Urothelium cell line (cell line): ENCODE measurements at places on chromosomes 13 and 19.

- no peak for DNase-seq
Measured at GRCh38 chr13:20301403-20302071, 69.4 kb upstream of the GJB6 start.

GRCh38 chr13:64529874-64530485 is 2700.2 kb downstream of the PCDH9 start:
- DNase-seq = peak; percentile 5

DNA sequence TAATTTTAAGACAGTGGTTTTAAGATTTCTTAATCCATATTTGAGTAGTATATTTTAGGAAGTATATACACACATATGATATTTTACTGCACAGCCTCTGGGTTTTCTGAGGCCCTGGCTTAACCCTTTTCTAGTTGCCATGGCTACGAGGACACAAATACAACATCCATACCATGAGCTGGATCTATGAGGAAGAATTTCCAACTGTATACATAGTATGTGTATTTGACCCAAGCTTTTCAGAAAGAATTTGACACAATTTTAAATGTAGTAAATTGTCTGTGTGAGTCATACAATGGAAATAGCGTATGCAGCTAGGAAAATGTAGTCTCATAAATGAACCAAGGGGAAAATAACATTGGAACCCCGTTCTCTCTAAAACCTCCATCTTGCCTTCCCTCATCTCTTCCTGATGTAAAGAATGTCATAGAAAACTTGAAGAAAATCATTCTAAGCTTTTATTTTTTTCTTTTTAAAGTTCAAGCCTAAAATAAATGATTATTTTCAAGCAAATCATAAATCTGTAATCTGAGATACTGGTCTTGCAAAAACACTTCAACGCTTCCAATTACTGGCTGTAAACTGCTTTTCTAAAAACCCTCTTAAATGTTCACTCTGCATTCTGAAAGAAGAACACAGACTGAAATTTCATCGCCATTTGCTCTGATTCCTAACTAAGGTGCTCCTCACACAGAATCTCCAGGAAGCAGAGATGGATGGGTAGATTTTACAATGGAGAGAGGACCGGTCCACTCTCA is 172.4 kb downstream of the LACC1 start:
- no peak for DNase-seq

- no peak for DNase-seq
Measured at GRCh38 chr19:39949026-39949747, 14.8 kb upstream of the FCGBP start.

GRCh38 chr19:39390451-39390750 is 505 bp downstream of the PAF1 start:
- DNase-seq = no peak

DNA sequence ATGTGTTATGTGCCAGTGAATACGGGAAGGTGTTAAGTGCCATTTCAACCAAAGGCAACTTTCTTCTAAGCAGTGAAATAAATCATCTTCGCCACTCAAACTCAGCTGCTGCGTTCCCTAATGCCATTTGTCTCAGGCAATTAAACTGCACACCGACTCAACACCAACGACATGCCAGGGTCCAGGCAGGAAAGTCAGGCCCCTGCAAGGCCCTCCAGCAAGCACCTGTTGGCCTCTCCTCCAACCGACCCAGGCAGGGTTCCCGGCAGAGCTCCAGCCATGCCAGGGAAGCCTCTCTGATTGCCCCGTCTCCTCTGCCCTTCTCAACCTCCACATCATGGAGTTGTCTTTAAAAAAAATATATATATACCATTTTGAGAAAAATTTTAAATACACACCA is 21.8 kb downstream of the SAFB2 start:
- DNase-seq = no peak

- DNase-seq = no peak
Measured at GRCh38 chr13:58452123-58452623, 820.6 kb downstream of the PCDH17 start.

DNA sequence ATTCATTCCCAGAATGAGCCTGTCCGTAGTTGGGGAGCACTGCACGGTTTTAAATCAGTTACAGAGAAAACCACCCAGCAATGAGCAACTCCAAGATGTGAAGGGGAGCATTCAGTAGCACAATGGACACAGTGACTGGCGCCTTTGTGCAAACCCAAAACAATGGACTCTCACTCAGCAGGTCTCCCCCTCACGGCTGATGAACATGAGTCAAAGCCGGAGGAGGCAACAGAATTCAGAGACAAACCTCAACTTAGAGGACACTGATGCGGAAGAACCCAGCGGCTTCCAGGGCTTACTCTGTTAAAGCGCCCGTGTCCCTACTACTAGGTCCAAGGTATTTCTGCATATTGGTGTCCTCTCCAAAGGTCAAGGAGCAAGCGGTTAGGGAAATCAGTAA is 17.7 kb downstream of the PLEKHF1 start:
- no peak for DNase-seq

DNA sequence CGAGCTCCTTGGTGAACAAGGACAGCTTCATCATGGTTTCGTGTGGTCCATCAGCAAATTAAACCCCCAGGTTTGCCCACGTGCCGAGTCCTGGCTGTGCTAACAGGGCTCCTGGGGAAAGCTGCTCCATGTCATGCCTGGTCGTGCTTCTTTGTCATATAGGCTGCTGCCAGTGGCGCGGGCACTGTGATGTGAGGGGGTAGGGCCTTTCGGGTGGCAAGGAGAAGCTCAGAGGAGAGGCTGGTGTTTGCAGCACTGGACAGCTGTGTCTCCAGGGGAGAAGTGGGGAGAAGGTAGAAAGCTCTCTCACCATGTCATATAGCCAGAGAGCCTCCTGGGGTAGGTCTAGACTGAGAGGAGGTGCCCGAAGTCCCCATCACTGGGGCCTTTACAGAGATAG is 13.3 kb downstream of the VSTM2B start:
- DNase-seq = no peak

DNA sequence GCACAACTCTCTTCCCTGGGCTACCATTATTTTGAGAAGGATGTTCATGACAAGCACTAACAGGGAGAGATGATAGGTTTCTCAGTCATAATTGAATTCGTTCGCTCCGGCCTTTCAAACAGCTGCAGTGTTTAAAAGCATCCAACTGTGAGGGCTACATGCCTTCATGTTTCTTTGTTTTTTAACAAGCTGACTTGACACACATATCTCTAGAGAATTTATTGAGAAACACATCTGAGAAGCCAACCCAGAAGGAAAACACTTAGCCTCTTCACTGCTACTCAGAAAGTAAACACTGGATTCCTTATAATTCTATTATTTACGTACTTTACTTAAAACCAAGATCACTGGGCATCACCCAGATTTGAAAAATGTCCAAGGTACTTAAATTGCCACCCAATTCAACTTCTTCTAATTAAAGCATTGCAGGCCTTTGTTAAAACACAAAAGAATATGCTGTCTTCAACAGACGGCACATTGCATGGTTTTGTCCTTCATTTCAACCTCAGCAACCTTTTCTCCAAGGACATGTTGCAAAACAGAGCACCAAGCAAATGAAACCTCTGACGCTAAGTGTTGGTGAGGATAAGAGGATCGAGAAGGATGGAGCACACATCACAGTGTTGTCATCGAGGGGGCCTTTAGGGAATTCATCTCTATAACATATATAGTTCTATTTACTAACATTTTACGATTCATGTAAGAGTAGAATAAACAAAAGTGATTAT is 75.8 kb downstream of the TBC1D4 start:
- DNase-seq = no peak

GRCh38 chr13:23470790-23471614 is 37.5 kb upstream of the SACS start:
- no peak for DNase-seq

DNA sequence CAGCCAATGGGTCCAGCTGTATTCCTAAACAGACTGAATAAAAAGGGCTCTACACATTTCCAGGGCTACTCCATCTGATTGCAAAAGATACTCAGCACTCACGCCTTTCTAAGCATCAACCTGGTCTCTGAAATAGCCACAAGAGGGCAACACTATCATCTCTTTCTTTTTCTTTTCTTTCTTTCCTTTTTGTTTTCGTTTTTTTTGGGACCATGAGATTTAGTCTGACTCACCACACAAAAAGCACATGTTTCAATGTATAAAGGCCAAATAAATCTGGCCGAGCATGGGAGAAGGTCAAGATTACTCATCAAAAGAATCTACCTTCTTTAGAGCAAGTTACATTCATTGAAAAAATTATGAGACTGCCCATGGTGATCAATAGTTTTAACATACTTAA is 805.6 kb upstream of the ARGLU1 start:
- peak; percentile 13 for DNase-seq

DNA sequence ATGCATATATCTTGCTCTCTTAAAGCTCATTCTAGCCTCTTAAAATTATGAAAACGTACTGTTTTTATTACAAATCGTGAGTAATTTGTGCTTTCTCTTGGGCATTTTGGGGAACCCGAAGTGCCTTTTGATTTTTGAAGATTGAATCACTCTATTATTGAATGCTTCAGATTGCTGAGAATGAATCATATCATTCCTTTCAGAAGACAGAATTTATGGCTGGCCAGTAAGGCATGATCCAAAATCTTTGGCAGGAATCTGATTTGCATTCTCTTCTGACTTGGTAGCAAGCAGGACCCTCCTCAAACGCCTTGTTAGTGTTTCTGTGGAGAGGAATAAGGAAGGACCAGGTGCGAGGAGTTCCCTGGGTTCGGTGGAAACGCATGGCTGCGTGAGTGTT is 49.5 kb downstream of the STARD13 start:
- peak; percentile 29 for DNase-seq

- DNase-seq = peak; percentile 46
Measured at GRCh38 chr19:14479975-14480699, 5.0 kb upstream of the PTGER1 start.

GRCh38 chr19:45189971-45190370 is 11.4 kb downstream of the BLOC1S3 start:
- no peak for DNase-seq

GRCh38 chr13:78680115-78680561 is 21.2 kb upstream of the OBI1 start:
- DNase-seq = no peak

GRCh38 chr13:110225609-110226574 is 81.1 kb downstream of the COL4A1 start:
- DNase-seq = no peak

DNA sequence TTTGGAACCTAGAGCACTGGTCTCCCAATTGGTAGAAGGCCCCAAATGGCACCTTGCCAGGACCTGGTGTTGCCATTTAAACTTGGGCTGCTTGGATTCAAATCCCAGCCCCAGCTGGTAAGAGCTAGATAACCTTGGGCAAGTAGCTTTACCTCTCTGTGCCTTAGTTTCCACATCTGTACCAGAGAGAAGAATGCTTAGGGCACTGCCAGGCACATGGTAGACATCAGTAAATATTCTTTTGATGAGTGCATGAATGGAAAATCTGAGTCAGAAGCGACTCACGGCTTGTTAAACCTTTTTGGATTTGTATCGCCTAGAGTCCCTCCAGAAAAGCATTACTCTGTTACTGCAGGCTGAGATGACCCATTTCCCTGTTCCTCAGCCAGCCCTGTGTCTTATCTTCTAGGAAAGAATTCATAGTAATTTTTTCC is 90.9 kb downstream of the SIPA1L3 start:
- DNase-seq = peak; percentile 61

- DNase-seq = no peak
Measured at GRCh38 chr13:95546919-95547318, 5.6 kb upstream of the CLDN10 start.

GRCh38 chr13:33642374-33643065 is 175.4 kb upstream of the RFC3 start:
- no peak for DNase-seq
